ENCODE measurements at places on chromosomes 3 and 15. TPM values are rescaled to one million over a fixed set of nuclear protein-coding genes. Genes with fewer than 3 reads are reported as not detected.

The ANKRD34C gene
- total RNA-seq: not detected

The C3orf38 gene
- 26.8 TPM for total RNA-seq

- no peak for DNase-seq
Observed at GRCh38 chr3:189389346-189389745, 217.6 kb downstream of the TPRG1 start.

GRCh38 chr3:56282341-56282740, 185.9 kb downstream of the ERC2 start:
- DNase-seq: no peak

DNA sequence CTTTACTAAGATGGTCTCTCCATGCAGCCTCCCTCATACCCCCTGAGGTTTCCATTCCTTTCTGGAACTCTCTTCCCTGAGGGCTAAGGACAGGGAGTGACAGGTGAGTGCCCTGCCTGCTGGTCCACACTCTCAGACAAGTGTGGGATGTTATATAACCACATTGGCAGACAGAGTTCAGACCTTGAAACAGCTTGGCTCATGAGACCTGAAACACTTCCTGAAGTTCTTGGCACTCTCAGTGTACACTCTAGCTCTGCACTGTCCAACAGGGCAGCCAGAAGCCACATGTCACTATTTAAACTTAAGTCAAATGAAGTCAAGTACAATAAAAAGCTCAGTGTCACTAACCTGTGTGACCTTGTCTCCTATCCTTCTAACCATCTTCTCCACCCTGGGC, 188.5 kb downstream of the ZNF621 start:
- no peak for DNase-seq

- no peak for DNase-seq
Observed at GRCh38 chr3:151949706-151950105, 76.3 kb downstream of the SUCNR1 start.

DNA sequence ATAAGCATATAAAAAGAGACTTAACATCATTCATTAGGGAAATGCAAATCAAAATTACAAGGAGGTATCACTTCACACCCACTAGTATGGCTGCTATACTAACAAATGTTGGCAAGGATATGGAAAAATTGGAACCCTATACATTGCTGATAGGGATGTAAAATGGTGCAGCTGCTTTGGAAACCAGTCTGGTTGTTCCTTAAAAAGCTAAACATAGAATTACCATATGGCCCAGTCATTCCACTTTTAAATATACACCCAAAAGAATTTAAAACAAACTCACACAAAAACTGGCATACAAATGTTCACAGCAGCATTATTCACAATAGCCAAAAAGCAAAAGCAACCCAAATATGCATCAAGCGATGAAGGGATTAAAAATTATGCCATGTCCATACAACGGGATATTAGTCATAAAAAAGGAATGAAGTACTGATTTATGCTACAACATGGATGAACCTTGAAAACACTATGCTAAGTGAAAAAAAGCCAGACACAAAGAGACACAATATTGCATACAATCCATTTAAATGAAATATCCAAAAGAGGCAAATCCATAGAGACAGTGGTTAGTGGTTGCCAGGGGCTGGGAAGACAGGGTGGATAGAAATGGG, 118.3 kb downstream of the OSBPL10 start:
- no peak for DNase-seq

DNA sequence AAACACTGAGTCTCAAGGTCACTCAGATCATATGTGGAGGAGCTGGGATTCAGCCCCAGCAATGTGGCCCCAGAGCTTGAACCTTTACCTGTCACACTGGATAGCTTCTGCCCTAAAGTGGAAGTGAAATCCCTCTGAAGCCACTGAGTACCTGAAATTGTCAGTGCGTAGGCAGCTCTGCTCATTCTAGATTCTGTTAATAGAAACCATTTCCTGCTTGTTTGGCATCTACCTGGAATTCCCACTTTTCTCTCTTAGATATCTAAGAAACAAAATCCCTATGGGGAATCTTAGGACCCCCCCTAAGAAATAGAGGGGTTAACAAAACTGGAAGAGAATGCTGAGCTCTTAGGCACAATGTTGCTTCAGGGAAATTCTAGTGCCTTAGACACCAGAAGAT, 29.8 kb downstream of the FBXL22 start:
- DNase-seq: no peak

DNA sequence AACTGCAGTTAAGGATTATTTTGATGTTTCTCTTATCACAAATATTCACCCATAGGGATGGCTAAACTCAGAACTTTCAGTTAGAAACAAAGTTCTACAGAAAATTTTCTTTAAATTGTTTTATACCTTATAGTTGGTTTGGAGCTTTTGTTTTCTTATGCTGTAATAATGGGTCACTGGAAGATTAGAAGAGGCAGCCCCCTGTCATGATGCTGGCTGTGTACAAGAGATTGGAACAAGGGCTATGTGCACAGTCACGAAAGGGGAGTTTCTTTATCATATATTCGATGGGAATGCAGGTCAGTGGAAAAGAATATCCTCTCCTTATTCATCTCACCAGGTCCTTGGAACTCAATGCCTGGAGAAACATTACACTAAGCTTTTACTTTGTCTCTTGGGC, 12.0 kb upstream of the CPA3 start:
- no peak for DNase-seq

GRCh38 chr3:129651435-129652202, 45.1 kb upstream of the PLXND1 start:
- no peak for DNase-seq

The EFHB gene
- total RNA-seq: not detected

DNA sequence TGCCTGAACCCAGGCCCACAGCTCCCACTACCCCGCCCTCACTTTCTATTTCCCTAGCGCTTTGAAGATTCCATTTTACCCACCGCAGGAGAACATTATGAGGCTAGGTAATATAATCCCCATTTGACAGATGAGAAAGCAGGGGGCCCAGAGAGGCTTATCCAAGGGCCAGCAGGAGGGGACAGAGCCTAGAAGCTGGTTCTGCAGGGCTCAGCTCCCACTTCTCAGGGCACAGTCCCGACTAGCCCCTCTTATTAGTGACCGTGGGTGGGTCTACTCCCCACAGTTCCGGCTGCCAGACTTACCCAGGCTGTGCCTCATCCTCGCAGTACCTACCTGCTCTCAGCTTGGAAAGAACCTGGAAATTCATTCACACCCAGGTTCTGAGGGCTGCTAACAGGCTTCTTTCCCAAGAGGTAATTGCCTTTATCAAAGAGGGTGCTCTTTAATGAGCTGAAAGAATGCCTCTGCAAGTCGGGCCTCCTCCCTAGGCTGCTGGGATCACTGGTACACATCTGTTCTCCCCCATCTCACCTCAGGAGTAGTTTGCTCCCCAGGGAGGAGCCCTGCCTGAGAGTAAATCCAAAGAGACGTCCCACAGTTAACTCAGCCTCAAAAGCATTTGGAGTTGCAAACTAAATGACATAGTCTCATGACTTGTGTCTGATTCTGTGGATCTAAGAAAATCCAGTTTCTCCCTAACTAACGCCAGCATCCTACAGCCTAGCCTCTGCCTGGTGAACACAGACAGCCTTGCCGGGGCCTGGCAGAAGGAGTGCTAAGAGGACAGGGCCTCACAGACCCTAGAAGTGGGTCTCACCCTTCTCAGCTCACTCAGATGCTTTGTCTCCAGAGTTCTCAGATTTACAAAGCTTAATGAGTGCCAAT, 125.0 kb downstream of the CHSY1 start:
- DNase-seq: peak; percentile 13

The TM4SF4 gene
- total RNA-seq: not detected

The MYZAP gene
- 1.9 TPM for total RNA-seq

DNA sequence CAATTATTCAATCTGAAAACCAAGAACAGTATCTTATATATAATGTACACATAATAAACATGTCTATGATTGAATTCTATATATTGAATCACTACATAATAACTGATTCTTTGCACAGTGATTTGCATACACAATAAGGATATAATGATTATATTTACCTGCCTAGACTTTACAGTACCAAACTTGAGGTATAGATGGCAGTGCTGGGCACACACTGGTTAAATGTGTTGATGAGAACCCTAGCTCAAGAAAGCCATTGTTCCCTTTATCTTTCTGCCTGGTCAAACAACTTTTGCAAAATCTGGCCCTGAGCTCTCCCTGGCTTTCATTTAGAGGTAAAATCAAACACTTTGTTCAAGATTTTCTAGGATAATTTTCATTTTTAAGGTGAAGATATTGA, 697.7 kb downstream of the TUSC7 start:
- DNase-seq: no peak

DNA sequence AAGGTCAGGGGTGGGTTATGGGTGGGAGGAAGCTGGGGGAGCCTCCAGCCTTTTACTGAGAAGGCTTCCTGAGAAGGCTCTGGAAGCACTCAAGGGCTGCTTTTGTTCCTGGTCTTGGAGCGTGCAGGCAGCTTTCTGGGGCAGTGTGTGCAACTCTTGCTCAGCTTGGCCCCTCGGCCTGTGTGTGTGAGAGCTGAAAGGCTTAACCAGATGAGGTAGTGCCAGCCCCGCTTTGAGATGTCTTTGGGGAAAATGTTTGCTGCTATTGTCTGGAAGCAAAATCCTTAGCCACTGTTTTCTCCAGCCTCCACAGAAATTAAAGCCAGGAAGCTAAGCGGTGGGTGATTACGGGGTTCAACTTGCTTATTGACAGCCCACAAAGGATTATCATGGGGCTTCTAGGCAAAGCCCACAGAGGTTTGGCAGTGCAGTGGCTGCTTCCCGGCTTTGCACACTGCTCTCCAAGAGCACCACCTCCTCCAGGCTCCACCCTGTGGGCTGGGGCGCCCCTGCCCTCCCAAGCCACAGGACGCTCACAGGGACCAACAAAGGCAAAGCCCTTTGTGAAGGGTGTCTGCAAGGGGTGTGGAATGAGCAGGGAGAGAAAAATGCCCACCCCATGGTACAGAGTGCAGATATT, 121.7 kb upstream of the TLE3 start:
- no peak for DNase-seq

- DNase-seq: no peak
Observed at GRCh38 chr3:158103887-158104327, 2.3 kb downstream of the SHOX2 start.

The SLC22A13 gene
- 0.68 TPM for total RNA-seq

DNA sequence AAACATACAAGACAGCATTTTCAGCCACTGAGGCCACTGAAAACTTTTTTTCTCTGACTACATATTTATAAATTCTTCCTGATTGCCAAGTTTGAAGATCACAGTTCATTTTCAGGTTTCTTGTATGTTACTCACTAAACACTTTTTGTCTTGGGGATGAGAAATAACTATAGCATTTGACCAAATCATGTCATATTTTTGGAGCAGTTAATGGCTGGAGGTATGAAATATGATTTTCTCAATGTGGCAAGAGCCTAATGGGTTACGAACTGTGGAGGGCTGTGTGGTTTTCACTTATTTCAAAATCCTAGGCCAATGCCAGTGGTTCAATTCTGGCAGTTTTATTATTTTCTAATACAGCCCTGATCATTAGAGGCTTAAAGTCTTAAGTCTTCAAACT, 64.4 kb downstream of the USP13 start:
- no peak for DNase-seq

The CFAP91 gene
- not detected for total RNA-seq

- peak; percentile 31 for DNase-seq
Observed at GRCh38 chr15:67839499-67839928, 331 bp downstream of the RNU6-1 start.

DNA sequence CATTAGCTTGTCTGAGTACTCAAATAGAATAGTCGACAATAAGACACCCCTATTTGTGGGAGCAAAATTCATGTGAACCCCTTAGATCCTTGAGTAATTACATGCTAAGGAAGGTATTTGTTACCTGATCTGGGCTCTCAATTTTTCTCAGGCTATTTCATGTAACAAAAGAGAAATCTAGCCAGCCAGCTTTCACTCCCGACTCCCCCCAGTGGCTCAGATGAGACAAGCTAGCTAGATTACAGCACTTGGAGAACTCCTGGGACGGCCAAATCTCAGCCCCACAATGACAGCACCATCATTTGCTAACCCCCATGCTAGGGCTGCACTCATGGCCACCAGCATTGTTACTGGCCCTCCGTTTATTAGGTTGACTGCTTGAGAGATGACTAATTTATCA, 41.3 kb downstream of the GLDN start:
- no peak for DNase-seq

DNA sequence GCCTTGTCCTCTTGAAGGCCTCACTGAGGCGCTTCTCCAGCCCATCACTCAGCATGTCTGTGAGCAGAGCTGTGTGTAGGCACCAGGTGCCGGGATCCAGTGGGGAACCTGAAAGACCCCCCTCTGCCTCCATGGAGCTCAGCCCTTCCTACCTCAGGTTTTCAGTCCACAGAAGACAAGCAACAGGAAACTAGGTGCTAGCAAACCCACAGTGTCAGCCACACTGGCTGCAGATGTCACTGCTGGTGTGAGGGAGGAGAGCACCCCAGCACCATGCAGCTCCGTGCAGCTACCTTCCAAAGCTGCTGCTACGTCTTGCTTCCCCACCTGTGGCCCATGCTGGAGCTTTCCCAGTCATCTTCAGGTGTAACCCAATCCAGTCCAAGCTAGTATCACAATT, 17.9 kb downstream of the PSTPIP1 start:
- DNase-seq: peak; percentile 54

DNA sequence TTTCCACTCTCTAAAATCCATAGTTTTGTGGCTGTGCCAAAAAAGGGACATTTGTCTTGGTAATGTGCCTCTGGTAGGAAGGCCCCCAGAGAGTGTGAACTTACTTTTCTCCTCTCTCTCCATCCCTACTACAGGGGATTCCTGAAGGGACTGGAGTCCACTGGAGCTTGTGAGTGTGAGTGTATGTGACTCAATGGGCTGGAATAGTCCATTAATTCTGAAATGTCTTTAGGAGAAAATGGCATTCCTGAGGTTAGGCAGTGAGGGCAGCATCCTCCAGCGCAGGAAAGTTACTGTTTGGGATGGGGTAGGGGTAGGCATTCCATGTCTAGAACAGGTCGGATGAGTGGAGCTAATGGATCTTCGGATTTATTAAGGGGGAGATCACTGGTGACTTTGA, 59.8 kb upstream of the CACNA2D3 start:
- no peak for DNase-seq

The NEK10 gene
- total RNA-seq: 2.2 TPM

DNA sequence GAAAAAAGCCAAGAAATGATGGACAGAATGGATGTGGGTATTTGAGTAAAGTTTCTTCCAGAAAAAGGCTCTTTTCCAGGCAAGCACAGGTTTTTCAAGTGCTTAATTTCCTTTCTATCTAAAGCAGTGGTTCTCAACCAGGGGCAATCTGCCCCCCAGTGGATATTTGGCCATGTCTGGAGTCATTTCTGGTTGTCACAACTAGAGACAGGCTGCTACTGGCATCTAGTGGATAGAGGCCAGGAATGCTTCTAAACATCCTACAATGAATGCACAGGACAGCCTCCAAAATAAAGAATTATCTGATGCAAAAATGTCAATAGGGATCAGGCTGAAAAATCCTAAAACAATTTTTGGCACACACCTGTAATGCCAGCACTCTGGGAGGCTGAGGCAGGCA, 23.9 kb downstream of the SEC22C start:
- peak; percentile 13 for DNase-seq

DNA sequence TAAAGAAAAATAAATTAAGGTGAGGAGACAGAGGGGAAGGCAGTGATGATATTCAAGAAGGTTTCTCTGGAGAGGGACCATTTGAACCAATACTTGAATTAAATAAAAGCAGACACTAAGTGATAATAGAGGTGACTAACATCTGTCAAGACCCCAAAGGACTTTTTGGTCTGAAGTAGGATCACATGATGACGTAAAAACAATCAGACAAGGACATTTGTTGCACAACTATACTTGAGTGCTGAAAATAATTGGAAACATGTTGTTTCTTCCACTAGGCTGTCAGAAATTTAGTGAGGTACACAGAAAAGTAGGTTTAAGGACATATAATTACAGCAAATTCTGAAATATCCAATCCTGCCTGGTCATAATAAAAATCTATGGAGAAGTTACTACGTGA, 179.5 kb downstream of the WNT5A start:
- no peak for DNase-seq

The SV2B gene
- 0.09 TPM for total RNA-seq

The BTLA gene
- 11.5 TPM for total RNA-seq

All from T-cell (primary cell).